C1 segment of cervical spinal cord (tissue), 14 donors: ENCODE measurements at places on chromosomes 5 and 9.

GRCh38 chr9:99000476-99001395 lies 57.0 kb downstream of the COL15A1 start:
- no peak for DNase-seq

DNA sequence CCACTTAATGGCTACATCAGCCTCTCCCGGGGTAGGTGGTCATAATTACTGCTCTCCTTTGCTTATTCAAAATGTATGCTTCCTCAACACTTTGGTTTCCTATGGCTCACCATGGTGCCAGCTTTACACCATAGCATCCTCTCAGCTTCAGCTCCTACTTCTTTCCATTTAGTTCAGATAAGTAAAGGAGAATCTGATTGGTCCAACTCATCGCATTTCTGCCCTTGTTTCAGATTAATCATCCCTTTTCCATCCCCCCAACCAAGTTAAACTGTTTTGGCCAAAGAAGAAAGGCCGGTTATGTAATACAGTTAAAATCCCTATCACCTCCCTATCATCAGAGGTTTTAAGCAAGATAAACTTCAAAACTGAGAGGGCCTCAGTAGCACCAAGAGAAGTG lies 130.5 kb downstream of the CETN3 start:
- no peak for DNase-seq

GRCh38 chr9:137813167-137813566 lies 64.4 kb upstream of the CACNA1B start:
- DNase-seq: no peak

DNA sequence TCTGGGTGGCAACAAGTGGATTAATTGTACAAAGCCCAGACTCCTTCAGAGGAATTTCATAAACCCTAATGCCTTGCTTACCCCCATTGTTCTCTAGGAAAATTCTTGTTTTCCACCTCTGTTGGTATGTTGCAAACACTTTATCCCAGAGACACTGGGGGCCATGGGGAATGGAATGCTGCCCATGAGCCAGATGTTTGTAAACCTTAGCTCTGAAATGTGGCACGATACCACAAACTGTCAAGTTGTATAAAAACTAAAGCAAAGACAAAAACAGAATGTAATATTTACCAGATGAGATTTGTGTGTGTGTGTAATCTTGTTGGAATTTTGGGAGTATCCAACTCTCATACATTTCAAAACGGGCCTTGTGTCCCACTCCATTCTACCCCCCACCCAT lies 465.0 kb downstream of the EBF1 start:
- DNase-seq: no peak

DNA sequence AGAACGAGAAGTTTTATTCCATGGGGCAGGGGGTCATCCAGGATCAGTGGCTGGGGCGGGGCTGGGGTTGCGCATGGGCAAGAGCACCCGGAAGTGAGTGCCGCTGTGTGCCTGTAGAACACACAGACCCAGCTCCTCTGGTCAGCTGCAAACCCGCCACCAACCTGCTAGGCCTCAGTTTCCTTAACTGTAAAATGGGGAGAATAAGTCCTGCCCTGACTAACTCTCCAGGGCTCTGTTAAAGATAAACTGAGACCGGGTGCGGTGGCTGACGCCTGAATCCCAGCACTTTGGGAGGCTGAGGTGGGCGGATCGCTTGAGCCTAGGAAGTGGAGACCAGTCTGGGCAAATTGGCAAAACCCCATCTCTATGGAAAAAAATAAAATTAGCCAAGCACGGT lies 152.2 kb downstream of the GABBR2 start:
- DNase-seq: no peak

GRCh38 chr9:33742519-33742918 lies 52.8 kb upstream of the PRSS3 start:
- DNase-seq: no peak

DNA sequence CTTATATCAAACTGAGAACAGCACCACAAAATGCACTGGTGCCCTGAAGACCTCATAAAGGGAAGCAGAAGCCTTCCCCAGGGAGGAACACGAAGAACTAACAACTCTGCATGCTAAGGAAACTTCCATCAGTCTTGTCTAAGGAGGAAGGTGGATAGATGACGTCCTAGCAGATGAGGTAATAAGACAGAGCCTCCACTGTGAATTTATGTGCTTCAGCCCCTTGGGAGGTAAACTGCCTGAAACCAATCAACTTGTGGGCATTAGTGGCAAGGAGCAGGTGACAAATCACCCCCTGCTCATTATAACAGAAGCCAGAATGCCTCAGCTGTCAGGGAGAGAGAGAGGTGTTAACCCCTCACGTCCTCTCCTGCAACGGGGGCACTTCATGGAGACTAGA lies 48.9 kb upstream of the SPIN1 start:
- DNase-seq: no peak

GRCh38 chr9:28319981-28320380 lies 746.7 kb upstream of the C9orf72 start:
- no peak for DNase-seq

DNA sequence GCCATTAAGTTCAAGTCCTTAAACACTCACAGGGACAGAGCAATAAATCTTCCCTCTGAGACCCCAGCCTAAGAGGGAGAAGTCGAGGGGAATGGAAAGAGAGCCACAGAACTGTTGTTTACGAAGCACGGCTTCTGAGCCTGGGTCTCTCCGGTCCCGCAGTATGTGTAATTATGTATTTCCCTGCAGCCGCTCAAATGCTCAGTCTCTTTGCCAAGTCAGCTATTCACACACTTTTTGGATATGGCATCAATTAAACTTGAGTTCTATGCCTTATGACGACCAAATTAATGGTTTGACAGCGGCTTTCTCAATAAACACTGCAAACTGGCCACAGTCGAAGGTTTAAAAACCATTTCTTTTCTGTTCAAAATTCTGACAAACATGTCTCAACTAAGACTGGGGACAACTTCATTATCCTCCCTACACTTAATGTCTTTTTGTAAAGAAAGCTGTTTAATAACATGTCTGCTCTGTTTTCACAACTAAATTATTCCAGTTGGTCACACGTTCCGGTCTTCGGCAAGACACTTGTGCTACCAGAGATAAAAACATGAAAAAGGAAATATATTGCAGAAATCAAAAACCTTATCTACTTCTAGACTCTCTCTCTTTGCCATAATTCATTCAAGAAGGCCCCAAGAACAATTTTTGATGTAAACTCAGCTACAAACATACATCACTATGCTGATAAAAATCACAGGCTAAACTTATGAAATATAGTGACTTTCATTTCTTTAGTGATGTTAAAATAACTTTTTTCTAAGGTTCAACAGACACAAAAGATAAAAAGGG lies 203.2 kb downstream of the GAPVD1 start:
- no peak for DNase-seq

- DNase-seq: no peak
These were observed 173.8 kb downstream of the SSBP2 start for GRCh38 chr5:81577091-81577490.

GRCh38 chr5:152503206-152503605 lies 98.1 kb upstream of the NMUR2 start:
- DNase-seq: no peak

DNA sequence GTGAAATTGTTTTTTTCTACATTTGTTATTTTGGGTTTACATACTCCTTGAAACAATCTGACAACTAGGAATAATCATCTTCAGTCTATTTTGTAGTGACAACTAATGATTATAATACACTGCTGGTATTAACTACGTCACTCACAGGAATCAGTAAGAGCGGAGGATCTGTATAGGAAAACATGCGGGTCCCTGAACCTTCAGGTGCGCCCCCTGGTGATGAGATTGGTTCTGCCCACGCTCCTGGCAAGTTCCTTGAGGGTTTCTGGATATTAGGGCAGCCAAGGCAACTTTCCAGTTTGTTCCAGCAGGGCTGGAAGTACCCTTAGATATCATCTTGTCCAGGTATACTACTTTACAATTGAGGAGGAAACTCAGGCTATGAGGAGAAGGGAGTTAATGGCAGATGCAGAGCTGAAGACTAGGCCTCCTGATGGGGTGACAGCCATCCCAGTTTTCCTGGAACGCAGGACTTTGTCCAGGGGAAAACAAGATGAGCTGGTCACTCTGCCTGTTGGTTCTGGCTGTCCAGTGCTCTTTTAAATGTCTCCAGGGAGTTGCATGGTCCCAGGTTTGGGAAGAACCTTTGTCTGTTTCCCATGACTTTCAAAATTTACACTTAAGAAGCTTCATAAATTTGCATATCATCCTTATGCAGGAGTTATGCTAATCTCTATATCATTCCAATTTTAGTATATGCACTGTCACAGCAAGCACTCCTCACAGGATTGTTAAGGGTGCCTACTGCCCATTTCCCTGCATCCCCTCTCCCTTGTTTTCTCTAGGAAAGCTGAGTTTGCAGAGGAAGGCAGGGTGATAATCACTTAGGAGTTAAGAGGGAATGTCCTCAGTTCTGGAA lies 14.9 kb upstream of the WNT8A start:
- DNase-seq: peak; percentile 55

DNA sequence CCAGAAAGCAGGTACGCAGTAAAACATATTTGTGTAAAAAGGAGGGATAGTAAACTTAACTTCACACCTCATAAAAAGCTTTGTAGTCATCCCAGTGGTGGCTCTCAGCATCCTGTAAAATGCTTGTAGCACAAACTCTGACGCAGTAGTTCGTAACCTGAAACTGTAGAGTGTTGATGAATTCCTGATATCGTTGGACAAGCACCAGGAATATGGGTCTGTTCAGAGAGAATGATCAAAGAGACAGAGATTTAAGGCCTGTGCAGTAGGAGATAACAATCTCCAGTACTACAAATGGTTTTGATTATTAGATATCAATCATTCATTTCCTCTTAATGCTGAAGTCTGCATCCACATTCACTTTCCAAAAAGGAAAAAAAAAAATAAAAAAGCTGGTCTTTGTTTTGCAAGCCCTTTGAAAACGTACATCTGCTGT lies 148.5 kb downstream of the KIAA0825 start:
- no peak for DNase-seq

- no peak for DNase-seq
These were observed 227.3 kb upstream of the DAPK1 start for GRCh38 chr9:87270221-87270847.

DNA sequence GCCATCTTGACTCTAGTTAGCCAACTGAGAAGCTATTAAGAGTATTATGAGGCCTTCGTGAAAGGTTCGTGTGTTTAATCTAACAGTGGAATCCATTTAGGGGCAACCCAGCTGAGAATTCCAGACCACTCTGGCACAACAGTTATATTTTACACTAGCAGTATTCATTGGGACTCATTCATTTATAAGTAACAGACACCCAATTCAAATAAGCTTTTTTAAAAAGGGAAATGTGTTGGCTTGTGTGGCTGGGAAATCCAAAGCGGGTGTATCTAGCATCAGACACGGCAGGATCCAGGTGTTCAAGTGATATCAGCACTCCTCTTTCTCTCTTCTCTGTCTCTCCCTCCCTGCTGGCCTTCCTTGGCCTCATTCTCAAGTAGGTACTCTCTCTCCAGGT lies 46.0 kb upstream of the SHC3 start:
- DNase-seq: no peak

DNA sequence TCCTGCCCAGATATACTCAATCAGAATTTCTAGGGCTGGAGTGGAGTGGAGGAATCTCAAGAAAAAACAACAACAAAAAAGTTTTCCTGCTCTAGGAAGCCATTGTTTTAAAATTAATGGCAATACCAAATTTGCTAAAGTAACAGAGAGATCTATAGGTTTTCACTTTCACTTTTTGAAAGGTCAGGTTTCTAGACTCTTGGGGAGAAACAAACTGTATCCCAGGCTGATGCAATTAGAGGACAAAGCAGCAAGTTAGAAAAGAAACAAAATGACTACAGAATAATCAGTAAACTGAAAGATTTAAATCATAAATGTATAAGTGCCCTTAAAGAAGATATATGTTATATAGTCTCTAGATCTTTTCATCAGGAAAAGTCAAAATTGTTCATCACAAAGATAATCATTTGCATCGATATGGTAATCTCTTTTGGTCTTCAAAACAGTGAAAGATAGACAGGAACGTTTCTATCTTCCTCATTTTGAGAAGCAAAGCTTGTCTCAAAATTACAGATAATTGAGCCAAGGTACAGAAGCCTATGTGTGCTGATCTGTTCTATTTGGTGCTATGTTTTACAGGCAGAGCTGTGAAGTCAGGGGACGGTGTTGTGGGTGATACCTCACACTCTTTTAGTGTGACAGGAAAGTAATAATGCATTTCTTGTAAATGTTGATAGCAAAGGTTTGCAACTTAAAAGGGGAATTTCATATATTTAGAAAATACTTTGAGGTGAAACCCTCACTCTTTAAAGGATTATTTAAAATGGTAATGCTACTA lies 1746.6 kb upstream of the C9orf72 start:
- no peak for DNase-seq

DNA sequence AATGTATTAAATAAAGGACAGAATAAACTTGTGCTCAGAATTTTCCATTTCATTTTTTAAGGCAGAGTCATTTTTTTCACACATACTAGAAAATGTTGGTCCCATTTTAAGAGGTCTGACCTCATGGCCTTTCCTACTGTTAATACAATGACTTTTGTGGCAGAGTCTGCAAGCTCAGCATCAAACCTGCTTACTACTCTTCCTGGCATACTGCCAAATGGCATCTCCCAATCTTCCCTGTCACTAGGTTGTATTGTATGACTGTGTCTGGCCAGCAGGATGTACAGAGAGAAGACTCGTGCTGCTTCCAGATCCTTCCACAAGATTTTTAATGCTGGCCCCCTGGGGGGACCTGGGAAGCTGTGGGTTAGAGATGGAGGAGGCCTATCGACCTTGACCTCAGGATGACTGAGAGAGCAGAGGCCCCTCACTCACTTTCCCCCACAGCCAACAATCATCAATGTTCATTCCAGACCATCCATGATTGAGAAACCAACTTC lies 64.7 kb downstream of the BARX1 start:
- DNase-seq: no peak

GRCh38 chr9:32589083-32589723 lies 16.2 kb upstream of the NDUFB6 start:
- DNase-seq: no peak

DNA sequence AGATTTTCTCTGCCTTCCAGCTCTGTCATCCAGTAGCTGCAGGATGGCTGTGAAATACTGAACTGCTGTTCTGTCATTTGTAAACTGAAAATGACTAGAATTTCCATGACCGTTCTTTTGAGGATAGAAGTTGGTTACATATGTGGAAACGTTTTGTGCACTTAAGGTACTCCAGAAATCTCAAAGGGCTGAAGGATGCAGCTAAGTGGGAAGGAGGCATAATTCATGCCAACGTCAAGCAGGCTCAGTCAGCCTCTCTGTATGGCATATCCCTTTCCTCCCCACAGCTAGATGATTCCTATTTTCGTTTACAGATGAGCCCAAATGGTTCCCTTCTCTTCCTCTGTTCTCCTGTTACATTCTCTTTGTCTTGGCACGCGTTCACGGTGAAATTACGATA lies 257.6 kb downstream of the FBXL7 start:
- DNase-seq: no peak
